Activated naive CD4-positive, alpha-beta T cell treated with anti-CD3 and anti-CD28 coated beads for 36 hours (primary cell): ENCODE measurements at places on chromosomes 7 and 10.

- no peak overlapping the region for H3K4me3 ChIP-seq
- H3K4me1 ChIP-seq = no peaks in the 10 kb centered on the region
Measured at GRCh38 chr10:24390746-24391145, 181.8 kb downstream of the KIAA1217 start.

- DNase-seq = peak; percentile 14
- H3K27ac ChIP-seq = no peak overlapping the region
- H3K4me3 ChIP-seq = no peak overlapping the region
Measured at GRCh38 chr10:43225787-43226153, 41.1 kb downstream of the RASGEF1A start.

GRCh38 chr7:25653384-25653783, 425.1 kb upstream of the NPVF start:
- H3K4me1 ChIP-seq = peaks cover 25% of the 10 kb centered on the region
- no peak for DNase-seq
- no peaks in the 10 kb centered on the region for H3K27me3 ChIP-seq
- H3K27ac ChIP-seq = no peak overlapping the region
- H3K4me3 ChIP-seq = no peak overlapping the region
- H3K36me3 ChIP-seq = no peaks in the 10 kb centered on the region

DNA sequence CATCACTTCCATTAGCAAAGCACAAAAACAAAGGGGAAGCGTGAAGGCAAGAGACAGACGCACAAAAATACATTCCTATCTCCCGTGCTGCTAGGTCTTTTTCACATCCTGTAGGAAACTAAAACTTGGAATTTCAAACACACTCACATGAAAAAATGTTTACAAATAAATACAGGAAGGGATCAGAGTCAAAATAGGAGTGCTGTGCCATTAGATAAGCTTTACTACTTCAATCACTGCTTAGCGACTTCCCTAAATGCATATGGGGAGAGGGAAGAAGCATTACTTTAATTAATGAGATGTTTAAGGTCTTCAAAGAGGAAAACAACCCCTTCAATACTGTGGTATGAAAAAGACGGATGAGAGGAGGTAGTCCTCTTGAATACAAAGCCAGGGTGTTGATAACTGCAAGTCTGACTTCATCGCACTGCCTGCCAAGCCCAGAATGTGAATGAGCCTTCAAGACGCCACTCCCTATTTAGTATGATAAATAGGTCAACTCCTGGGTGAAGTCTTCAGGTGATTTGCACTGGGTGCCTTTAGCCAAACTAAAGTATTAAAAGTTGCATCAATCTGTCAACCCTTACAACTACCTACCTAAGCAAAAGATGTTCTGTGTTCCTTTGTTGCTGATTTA, 13.9 kb downstream of the PARD3 start:
- no peak overlapping the region for H3K4me3 ChIP-seq
- H3K27me3 ChIP-seq = no peaks in the 10 kb centered on the region
- no peak for DNase-seq
- no peaks in the 10 kb centered on the region for H3K36me3 ChIP-seq
- H3K4me1 ChIP-seq = no peaks in the 10 kb centered on the region
